ENCODE measurements at places on chromosomes 3 and 15.

DNA sequence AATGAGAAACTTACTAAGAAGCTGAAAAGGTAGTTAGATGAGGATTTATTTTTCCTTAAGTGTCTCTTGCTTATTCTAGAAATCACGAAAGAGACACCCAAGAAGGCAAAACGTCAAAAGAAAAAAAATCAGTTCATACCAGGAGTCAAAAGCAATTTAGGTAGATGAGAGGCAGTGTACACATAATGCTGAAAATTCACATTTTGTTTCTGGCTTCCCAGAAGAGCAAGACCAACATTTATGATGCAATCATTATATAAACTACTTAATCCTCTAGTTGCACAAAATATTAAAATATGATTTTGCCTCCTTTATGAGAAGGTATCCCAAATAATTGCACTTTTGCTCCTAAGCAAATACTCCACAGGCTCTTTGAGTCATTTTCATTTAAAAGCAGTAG is 228.0 kb downstream of the FMN1 start:
- no peak for DNase-seq

DNA sequence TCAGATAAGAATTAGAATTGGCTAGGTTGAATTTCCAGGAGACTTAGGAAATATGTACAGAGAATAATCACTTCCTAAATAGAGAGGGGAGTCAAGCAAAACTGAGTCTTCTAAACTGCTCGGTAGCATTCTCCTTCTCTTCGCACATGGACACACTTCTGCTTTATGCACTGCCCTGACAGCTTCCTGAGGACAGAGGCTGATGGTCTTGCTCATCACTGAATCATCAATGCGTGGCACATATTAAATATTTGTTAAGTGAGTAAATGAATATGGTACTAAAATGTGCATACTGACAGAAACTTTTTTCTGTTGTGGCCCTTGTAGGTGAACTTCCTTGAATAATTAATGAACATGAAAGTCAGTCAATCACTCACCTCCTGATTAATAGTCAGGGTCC is 315.5 kb downstream of the FHIT start:
- DNase-seq = no peak

- DNase-seq = no peak
Observed at GRCh38 chr3:15851735-15852134, 54.0 kb upstream of the ANKRD28 start.

DNA sequence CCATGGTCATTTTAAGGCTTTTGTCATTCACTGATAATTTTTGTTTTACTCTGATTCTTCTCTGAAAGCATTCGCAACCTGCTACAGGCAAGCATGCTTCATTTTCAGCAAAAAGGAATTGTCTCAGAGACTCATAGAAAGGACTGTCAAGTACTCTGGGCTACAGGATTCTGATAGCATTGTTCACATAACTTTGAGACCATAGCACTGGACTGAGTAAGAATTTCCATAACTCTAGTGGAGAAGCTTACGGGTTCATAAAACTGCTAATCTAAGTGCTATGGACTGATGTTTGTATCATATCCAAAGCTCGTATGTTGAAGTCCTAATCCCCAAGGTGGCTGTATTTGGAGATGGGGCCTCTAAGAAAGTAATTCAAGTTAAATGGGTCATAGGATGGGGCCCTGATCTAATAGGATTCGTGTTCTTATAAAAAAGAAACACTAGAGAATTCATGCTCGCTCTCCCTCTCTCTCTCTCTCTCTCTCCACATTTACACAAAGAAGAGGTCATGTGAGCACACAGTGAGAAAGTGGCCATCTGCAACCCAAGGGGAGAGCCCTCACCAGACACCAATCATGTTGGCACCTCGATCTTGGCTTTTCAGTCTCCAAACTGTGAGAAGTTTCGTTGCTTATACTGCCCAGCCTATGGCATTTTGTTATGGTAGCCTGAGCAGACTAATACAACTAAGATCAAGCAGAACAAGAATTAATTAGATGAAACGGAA is 60.4 kb downstream of the CRYGS start:
- DNase-seq = no peak

GRCh38 chr3:114439284-114439683 is 145.5 kb downstream of the TIGIT start:
- DNase-seq = no peak

DNA sequence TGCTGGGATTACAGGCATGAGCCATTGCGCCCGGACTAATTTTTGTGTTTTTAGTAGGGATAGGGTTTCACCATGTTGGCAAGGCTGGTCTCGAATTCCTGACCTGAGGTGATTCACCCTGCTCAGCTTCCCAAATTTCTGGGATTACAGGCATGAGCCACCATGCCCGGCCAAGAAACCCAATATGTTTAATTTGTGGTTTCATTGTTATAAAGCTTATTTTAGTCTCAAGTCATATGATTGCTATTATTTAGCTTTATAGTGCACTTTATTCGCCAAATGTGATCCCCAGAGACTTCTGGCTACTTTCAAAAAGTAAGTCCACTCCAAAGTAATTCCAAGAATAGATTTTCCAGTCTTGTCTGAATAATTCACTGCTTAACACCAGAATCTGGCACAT is 19.3 kb upstream of the SLC4A7 start:
- no peak for DNase-seq

GRCh38 chr3:139204728-139205127 is 139.1 kb upstream of the MRPS22 start:
- no peak for DNase-seq

GRCh38 chr3:159825216-159825854 is 163.3 kb upstream of the IL12A start:
- no peak for DNase-seq

DNA sequence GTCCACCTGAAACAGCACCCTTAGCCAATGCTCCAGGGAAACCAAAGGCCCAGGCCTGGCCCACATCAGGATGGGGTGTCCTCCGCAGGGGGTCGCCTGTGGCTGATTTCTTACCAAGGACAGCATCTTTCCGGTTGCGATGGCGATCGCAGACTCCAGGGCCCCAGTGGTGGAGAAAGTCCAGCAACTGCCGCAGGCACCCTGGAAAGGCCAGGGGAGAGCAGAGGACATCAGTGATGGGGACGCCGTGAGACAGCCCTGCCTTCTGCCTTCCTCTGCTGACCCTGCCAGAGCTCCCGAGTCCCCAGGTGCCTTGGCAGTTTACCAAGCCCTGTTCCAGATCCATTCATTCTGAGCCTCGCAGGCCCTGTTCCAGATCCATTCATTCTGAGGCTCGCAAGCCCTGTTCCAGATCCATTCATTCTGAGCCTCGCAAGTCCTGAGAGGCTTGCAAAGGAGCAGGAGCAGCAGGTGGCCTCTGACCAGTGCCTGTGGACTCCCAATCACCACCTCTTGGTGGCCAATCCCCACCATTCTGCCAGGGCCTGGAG is 12.5 kb downstream of the CTSH start:
- DNase-seq = no peak

- DNase-seq = no peak
Observed at GRCh38 chr15:82183121-82184031, 79.2 kb downstream of the EFL1 start.

DNA sequence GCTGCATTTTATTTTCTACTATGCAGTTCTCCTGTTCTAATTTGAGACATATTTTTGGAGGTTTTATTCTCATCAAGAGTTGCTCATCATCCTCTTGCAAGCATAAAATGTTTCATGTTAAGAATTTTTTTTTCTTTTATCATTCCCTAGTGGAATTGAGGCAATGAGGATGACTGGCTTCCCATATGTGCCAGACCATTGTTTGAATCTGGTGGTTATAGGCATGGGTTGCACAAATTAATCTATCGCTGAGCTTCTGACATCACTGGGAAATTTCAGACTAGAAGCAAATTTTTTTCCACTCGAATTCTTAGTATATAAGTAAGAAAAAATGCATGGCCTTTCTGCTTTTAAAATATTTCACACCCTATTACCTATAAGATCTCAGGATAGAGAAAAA is 279.1 kb upstream of the PLSCR5 start:
- no peak for DNase-seq

DNA sequence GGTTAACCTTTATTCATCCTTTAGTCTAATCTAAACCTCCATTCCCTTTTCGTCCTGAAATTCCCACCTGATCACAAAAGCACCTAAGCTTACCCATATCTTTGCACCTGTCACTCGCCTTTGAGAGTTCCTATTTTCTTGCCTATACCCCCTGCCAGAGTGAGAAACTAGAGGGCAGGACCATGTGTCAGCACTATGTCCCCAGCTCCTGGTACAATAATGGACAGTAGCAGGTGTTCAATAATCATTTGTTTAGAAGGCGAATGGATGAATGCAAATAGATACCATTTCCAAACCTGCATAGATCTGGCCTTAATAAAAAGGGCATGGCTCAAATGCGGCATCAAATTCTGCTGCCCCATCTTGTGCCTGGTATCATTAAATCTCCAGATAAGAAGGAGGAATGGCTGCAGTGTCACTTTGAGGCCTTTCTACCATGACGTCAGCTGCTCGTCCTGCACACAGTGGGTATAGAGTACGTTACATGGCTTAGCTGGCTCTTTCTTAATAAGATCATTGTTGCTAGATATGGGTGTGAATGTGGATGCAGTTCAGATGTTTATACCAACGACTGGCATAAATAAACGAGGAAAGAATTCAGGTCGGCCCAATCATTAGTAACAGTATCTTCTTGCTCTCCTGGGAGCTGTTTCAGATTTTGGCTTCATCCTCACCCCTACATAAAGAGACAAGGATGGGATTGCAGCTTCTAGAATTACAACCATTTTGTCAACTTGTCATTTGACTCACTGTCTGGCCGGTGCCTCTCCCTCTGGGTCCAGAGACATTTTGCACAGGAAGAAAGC is 148.7 kb downstream of the RORA start:
- DNase-seq = no peak

DNA sequence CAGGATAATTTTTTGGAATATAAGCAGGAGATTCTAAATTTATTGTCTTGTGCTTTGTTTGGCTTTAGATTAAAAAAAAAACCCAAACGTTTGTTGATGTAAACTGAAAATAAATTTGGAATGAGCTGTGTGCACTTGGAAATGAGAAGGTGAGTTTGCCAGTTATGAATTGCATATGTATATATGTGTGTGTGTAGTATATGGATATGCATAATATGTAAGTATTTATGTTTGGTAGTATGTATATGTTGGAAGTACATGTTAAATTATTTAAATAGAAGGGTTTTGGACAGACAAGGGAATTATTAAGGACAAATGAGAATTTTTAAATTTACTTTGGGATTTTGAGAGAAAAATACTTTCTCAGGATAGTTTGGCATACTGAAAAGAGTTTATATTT is 265.8 kb upstream of the CNTN3 start:
- no peak for DNase-seq

GRCh38 chr15:92941668-92942067 is 41.5 kb downstream of the CHD2 start:
- no peak for DNase-seq

DNA sequence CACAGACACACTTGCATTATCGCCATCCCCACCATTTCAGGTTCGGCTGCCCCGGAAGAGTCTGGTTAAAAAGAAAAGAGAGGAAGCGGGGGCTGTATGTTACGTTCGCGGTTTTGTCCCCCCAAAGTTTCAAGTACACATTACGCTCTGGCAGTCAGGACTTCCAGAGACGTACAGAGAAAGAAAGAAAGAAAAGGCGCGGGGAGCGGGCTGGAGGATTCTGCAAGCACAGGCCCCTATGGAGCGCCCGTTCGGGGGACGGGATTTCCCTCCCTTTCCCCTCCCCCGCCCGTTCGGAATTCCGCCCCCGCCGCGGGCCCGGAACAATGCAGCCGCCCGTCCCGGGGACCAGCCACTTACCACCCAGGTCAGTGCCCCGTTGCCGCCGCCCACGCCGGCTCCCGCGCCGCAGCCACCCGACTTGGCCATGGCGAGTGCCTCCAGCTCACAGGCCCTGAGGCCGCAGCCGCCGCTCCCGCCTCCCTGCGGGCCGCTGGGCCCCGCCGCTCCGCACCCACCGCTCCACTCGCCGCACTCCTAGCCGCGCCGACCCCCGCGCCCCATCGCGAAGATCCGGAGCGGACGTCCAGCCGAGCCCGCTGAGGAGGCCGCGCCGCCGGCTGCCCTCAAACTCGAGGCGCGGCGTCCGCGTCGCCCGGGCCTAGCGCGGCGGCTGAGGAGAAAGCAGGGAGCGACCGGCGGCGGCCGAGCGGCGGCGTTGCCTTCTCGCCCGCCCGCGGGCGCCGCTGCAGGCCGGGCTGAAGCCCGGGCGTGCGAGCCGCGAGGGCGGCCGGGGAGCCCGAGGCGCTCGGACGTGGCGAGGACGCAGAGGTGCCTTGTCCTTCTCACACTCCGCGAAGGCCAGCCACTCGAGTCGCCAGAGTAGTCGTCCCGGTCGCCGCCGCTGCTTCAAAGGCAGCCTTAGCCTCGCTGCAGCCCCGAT is 567 bp downstream of the TOP2B start:
- no peak for DNase-seq

- DNase-seq = no peak
Observed at GRCh38 chr3:67657192-67657591, 2.8 kb upstream of the SUCLG2 start.

DNA sequence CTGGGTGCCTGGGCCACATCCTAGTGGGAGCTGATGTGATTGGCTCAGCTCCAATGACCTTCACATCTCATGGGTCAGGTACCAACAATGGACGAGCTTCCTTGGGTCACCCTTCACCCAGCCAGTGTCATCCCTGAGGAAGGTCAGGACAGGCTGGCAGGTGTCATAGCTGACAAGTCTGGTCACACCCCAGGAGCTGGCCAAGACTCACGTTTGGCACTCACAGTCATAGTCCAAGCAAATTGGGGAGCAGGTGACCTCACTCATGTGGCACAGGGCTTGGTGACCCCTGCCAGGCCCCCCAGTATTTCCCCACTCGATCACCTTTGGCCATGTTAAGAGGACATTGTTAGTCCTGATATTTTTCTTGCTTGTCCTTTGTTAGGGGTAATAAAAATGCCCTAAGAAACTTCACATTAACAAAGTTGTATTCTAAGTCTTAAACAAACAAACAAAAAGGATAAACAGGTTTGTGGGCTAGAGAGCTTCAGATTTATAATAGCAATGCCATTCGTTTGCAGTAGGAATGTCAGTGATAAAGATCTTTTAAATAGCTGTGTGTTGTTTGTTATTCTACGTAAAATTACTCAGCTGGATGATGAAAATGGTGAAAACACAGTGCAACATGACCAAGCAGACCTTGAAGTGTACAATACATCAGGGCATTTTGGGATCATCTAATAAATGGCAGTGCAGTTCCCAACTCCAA is 79.5 kb upstream of the POMGNT2 start:
- DNase-seq = no peak

- DNase-seq = no peak
Observed at GRCh38 chr15:33226559-33227181, 32.2 kb upstream of the FMN1 start.

DNA sequence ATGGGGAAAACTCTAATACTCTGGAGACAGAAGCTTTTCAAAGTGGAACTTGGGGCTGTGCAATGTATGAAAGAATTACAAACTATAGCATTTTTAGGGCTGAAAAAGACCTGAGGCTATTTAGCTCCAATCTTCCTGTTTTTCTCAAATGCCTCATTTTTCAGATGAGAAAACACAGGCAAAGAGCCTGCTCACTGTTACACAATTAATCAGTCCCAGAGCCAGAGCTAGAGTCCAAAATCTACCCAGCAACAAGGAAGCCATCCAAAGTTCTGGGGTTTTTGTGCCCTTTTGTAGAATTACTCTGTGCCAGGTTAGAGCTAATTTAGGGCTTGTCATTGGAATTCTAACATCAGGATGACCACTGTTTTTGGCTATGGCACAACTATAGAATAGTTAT is 45.5 kb downstream of the GPR149 start:
- DNase-seq = no peak
